Cardiac septum (tissue), 1 donor: ENCODE measurements at places on chromosomes 12 and 14. TPM values are rescaled to one million over a fixed set of nuclear protein-coding genes. Genes with fewer than 3 reads are reported as not detected.
A peak's percentile ranks its signal among the peaks of the same experiment; 100 is the strongest.

GRCh38 chr12:65152596-65152995, 16.8 kb upstream of the LEMD3 start:
- no peak for DNase-seq

The KLHDC1 gene
- 6.6 TPM for total RNA-seq

GRCh38 chr14:100239211-100239839, 381 bp downstream of the YY1 start:
- DNase-seq, result no peak

- no peak for DNase-seq
Observed at GRCh38 chr14:31068235-31068634, 42.1 kb upstream of the STRN3 start.

The RAD9B gene
- 0.65 TPM for total RNA-seq

The GDF3 gene
- total RNA-seq, result 0.46 TPM

GRCh38 chr14:87971010-87971409, 22.0 kb downstream of the GALC start:
- no peak for DNase-seq

The VASH1 gene
- 16.4 TPM for total RNA-seq

DNA sequence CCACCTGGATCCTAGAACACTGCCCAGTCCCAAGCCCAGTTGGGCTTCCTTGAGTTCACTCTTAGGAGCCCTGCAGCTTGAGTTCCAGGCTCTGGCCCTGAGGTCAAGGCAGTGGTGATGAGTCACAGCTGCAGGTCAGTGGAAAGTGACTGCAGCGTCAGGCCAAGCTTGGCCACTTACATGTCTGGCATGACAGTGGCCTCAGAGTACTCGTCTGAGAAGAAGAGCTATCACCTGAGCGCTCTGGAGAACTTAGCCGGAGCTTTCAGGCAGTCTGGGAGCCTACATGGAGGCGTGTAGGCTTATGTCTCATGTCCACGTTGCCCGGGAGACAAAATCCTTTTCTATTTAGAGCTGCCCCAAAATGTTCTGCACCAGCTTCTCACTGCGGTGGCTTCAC, 75.6 kb downstream of the ARL6IP4 start:
- DNase-seq, result no peak

DNA sequence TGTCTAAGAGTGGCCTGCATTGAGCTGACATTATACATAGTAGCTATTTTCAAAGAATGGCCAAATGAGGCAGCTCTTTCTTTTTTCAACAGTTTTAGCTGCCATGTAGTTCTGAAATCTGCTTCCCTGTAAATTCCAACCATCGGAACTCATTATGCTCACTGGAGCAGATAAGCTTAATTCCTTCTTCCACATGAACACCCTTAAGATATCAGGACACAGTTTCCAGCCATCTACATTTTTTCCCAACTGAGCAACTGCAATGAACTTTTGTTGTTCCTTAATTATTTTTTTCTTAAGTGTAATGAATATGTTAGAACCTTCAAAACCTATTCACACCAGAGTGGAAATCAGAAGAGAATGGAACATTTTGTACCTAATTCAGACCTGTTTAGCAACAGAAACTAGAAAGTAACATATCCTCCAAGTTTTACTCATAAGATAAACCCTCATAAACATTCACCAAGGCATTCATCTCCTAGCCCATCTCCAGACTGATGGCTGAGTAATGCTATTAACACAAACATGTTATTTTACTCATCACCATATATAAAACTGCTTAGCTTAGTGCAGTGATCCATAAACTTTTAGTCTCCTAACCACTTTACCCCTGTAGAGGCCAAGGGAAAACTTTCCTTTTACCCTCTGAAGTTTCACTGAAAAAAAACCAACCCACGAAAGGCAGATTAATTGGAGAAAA, 296.1 kb upstream of the SYT1 start:
- DNase-seq, result no peak

DNA sequence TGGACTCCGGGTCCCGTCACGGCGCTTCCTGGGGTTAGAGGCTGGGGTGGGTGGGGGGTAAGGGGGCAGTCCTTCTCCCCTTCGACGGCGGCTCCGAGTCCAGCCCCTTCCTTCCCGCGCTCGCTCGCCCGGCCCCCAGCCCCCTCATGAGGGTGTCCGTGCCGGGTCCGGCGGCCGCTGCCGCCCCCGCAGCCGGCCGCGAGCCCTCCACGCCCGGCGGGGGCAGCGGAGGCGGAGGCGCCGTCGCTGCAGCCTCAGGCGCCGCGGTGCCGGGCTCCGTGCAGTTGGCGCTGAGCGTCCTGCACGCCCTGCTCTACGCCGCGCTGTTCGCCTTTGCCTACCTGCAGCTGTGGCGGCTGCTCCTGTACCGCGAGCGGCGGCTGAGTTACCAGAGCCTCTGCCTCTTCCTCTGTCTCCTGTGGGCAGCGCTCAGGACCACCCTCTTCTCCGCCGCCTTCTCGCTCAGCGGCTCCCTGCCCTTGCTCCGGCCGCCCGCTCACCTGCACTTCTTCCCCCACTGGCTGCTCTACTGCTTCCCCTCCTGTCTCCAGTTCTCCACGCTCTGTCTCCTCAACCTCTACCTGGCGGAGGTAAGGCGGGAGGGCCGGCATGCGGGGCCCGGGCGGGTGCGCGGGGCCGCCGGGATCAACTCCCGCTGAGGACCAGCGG, 500 bp downstream of the GPR137C start:
- DNase-seq, result peak; percentile 78

- peak; percentile 83 for DNase-seq
Observed at GRCh38 chr12:119208626-119209061, 29.9 kb downstream of the HSPB8 start.

The TNS2 gene
- 99.3 TPM for total RNA-seq

DNA sequence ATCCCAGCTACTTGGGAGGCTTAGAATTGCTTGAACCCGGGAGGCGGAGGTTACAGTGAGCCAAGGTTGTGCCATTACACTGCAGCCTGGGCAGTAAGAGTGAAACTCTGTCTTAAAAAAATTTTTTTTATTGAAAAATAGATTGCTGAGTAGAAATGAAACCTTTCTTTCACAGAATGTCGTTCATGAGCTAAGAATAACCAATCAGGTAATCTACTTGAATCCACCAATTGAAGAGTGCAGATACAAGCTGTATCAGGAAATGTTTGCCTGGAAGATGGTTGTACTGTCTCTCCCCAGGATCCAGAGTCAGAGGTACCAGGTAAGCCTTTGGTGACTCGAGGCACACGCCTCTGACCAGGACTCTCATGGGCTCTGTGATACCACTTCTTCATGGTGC, 27.0 kb downstream of the DYNC1H1 start:
- DNase-seq, result no peak

DNA sequence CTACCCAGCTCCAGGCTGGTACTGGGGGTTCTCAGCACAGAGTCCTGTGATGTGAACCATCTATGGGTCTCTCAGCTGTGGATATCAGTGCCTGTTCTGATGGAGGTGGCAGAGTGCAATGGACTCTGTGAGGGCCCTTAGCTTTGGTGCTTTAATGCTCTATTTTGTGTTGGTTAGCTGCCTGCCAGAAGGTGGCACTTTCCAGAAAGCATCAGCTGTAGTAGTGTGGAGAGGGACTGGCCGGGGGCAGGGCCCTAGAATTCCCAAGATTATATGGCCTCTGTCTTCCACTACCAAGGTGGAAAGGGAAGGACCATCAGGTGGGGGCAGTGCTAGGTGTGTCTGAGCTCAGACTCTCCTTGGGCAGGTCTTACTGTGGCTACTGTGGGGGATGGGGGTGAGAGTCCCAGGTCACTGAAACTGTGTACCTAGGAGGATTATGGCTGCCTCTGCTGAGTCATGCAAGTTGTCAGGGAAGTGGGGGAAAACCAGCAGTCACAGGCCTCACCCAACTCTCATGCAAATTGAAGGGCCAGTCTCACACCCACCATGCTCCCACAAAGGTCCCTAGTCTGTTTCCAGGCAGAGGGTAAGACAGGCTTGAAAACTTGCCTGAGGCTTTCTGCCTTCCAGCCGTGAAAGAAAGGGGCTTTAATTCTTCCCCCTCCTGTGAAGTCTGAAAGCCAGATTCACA, 878.1 kb downstream of the C12orf50 start:
- no peak for DNase-seq

DNA sequence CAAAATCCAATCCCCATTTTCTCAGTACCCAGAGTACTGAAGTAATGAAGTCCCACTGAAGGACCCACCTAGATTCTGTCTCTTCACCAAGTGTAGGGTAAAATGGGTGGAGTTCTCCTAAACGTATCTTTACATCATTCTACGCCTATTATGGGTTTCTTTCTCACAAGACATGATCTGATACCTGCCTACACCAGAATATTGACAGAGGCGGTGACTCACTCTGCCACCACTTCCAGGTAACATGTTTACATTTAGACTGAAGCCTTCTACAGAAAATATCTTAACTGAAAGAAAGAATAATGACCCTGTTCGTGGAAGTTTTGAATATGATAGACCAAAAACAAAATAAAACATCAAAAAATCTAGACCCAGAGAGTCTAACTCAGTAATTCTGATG, 89.8 kb downstream of the BTG1 start:
- no peak for DNase-seq

The PMEL gene
- 0.75 TPM for total RNA-seq

DNA sequence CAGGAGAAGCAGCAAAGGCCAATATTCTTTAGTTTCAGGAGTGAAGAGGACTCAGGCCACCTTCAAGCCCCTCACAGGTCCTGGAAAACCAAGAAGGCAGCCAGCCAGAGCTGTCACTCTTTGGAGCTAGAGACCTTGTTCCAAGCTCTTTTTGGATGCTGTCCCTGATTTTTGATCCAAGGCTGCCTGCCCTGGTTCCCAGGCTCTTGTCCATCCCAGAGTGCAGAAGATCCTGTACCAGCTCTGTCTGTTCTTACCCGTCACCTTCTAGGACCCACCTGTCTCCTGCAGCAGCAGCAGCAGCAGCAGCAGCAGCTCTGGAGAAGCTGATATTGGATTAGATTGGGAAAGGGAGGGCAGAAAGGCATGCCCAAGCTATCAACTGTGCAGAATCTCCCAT, 157.1 kb upstream of the NEDD1 start:
- DNase-seq, result no peak

DNA sequence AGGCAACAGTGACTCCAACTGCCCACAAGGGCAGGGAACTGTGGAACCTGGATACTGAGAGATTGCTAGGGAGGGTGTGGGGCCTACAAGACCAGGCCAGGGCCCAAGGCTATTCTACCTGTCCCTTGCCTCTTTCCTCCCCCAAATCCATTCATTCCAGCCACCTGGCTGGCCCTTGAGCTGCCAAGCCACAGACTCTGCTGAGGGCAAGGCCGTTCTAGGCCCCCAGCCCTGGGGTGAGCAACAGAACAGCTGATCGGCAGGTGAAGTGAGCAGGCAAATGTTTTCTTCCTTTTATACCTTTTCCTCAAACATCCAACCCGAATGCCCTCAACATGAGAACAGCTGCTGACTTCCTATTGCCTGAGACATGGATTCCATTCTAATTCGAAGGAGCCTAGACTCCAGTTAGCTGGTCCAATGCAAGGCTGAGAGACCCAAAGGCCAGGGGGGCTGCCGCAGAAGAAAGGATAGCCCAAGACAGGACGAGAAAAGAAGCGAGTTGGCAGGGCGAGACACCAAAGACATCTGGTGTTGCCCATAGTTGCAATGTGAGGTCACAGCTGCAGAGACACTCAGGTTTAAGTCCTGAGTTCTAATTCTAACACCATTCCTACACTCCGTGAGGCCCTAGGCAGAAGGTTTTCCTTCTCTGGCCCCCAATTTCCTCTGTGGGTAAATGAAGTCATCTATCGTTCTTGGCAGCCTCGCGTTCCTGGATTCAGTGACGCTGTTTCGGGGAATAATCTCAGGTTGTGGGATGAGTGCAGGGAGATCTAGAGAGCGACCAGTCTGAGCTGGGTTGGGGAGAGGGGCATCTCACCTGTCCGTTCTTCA, 1.7 kb downstream of the C1QL4 start:
- DNase-seq, result no peak

The GPD1 gene
- 5.1 TPM for total RNA-seq

GRCh38 chr12:45668641-45669040, 60.9 kb upstream of the ARID2 start:
- no peak for DNase-seq

GRCh38 chr14:50785457-50786063, 45.4 kb downstream of the NIN start:
- DNase-seq, result no peak

GRCh38 chr14:35969310-35969709, 143.2 kb downstream of the BRMS1L start:
- no peak for DNase-seq

The SLC10A1 gene
- total RNA-seq, result not detected

The RDH16 gene
- total RNA-seq, result 0.22 TPM

DNA sequence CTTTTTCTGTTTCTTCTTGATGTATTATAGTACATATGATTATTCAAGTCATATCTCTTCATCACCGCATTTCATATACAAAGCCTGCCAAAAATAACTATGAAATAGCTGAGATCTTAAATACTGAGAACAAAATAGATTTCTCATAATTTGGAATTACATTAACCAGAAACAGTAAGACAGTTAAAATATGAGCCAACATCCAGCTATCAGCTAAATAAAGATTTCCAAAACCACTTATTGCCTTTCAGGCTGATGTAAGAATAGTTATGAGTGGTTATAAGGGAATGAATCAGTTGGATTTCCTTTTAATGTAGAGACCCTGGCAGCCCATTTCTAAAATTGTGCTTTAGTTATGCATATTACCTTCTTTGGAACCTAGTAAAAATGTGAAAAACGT, 47.4 kb downstream of the TMEM117 start:
- DNase-seq, result no peak

DNA sequence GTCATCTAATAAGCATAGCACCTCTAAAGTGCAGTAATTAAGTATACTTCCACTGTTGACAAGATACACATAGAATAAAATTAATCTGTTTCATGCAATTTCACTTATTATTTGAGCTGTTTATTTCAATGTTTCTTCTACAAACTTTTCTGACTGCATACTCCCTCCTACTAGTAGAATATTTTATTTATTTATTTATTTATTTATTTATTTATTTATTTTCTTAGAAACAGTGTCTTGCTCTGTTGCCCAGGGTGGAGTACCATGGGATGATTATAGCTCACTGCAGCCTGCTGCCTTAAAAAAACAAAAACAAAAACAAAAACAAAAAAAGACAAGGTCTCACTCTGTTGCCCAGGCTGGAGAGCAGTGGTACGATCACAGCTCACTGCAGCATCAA, 68.4 kb upstream of the KITLG start:
- no peak for DNase-seq

GRCh38 chr12:31954925-31955858, 4.0 kb upstream of the RESF1 start:
- DNase-seq, result no peak

DNA sequence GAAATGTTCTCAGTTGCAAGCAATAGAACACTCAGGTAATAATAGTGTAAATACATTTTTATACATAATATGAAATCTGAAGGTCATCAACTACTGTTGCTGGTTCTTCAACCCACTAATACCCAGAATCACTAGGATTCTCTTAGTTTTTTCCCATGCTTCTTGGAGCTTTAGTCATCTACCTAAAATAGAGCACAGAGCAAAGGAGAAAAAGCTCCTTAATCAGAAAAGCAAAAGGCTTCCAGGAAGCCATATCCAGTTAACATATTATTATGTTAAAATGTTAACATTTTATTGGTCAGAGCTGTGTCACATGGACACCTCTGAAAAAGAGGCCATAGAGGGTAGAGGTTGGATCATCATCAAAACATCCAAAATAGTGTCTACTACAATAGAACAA, 57.0 kb downstream of the CCER1 start:
- no peak for DNase-seq

- DNase-seq, result no peak
Observed at GRCh38 chr14:101301011-101301410, 260.3 kb upstream of the DIO3 start.

- no peak for DNase-seq
Observed at GRCh38 chr12:74170645-74171477, 366.8 kb upstream of the ATXN7L3B start.

The LRP1 gene
- 103 TPM for total RNA-seq

The CD163 gene
- total RNA-seq, result 20.6 TPM
